ENCODE measurements at places on chromosomes 11 and 22.

DNA sequence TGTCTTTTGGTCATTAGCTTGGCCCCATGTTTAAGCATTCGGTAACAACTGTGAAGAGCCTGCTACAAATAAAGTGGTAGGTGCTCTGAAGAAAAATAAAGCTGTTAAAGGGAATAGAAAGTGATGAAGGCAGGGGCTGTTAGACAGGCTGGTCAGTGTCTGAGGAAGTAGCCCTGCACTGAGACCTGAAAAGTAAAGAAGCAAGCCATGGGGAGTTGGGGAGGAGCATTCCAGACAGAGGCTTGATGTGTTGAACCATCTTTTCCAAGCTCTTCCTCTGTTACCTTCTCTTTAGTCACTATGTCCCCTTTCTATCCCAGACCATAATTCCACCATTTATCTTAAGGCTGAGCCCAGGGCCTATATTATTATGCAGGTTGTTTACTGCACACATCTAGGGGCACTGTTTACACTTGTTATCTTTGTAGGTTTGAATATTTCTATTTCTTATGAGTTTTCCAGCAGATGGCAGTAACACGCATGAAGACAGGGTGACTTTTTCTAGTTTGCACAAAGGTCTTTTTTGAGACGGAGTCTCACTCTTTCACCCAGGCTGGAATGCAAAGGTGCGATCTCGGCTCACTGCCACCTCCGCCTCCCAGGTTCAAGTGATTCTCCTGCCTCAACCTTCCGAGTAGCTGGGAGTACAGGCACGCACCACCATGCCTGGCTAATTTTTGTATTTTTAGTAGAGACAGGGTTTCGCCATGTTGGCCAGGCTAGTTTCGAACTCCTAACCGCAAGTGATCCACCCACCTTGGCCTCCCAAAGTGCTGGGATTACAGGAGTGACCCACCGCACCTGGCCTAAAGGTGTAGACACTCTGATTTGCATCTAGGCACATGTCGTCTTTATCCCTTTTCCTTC, 23.0 kb downstream of the ZFTA start:
- ATAC-seq, result no peak

DNA sequence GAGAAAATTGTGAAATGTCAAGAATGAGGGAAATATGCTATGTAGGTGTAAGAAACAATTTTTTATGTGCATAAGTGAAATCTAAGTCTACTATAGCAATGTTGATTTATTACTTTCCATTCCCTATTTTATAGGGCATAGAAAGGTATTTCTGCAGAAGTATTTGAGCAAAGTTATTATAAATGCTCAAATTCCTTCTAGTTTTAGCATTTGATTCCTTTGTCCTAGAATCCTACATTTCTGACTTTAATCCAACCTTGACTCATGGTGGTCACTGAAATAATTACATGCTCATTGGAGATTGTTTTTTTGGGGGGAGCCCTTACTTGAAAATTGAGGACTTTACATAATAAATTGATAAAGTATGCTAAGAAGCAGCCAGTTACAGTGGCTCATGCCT, 716.6 kb upstream of the LUZP2 start:
- ATAC-seq, result no peak

DNA sequence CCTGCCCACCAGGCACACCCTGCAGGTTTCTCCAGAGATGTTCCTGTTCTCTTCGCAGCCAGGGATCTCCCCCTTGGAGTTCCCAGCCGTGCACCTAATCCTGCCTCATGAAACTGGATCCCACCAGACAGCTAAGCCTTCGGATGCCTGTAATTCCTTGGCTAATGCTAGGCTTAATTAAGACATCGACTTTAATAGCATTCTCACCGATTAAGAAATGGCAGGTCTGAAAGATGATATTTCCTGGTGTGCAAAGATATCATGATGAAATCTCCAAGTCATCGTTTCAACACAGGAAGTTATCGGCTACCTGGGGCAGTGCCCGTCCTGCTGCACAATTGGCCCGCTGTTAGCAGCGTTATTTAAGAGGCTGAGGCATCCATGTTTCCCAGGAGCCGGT, 41.5 kb upstream of the CCND1 start:
- ATAC-seq, result no peak

GRCh38 chr22:33851240-33851639, 69.0 kb downstream of the LARGE1 start:
- ATAC-seq, result no peak

DNA sequence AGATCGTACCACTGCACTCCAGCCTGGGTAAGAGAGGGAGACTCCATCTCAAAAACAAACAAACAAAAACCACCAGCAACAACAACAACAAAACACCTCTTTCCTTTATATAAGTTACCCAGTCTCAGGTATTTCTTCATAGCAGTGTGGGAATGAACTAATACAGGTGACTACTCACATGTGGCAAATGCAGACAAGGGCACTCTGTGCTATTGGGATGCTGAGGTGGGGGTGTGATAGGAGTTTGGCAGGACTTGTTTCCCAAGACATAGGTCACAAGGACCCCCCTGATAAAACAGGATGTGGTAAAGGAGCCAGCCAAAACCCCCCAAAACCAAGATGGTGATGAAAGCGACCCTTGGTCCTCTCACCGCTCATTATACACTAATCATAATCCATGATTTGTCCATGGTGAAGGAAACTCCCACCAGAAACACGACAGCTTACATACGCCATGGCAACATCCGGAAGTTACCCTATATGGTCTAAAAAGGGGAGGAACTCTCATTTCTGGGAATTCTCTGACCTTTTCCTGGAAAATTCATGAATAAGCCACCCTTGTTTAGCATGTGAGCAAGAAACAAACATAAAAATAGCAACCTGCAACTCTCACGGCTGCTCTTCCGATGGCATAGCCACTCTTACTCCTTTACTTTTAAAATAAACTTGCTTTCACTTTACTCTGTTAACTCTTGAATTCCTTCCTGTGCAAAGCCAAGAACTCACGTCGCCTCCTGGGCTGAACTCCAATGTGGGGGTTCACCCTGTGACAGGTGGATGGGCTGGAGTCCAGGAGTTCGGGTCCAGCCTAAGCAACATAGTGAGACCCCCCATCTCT, 18.8 kb upstream of the INCENP start:
- ATAC-seq, result peak; percentile 84

DNA sequence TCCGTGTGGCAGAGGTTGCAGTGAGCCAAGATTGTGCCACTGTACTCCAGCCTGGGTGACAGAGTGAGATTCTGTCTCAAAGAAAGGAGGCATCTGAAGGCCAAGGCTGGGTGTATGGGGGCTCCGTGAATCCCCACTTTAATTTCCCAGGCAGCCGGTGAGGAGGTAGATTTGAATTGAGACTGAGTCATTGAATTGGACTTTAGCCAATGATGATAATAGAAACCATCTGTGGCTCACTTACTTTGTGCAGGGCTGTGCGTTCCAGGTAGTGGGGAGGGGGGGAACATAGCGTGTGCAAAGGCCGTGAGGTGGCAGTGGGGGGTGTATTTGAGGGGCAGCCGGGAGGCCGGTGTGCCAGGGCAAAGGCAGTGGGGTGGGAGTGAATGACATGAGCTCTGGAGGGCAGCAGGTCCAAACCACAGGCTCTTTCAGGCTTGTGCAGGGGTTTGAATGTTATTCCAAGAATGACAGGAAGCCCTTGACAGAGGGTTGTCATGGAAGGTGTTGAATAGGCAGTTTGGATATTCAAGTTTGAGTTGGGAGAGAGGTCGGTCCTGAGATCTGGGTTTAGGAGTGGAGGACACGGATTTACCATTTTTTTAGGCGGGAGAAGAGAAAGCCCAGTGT, 6.1 kb downstream of the ARHGAP8 start:
- ATAC-seq, result no peak

- ATAC-seq, result no peak
Observed at GRCh38 chr11:27210531-27210930, 152.5 kb downstream of the CCDC34 start.

DNA sequence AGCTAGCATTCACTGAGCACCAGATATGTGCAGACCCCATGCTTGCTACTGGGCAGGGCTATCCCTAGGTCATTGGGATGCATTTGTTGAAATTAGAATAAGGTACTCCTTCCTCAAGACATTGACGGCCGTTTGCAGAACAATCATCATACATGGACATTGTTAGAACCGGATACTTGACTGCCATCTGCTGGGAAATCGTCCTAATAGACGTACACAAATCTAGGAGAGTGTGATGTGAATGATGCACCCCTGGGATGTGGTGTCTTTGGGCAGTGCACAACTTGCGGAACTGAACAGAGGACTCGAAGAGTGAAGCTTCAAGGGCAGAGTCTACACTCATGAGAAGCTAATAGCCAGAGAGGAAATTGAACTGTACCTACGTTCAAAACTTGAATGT, 35.9 kb downstream of the MYO18B start:
- ATAC-seq, result no peak

DNA sequence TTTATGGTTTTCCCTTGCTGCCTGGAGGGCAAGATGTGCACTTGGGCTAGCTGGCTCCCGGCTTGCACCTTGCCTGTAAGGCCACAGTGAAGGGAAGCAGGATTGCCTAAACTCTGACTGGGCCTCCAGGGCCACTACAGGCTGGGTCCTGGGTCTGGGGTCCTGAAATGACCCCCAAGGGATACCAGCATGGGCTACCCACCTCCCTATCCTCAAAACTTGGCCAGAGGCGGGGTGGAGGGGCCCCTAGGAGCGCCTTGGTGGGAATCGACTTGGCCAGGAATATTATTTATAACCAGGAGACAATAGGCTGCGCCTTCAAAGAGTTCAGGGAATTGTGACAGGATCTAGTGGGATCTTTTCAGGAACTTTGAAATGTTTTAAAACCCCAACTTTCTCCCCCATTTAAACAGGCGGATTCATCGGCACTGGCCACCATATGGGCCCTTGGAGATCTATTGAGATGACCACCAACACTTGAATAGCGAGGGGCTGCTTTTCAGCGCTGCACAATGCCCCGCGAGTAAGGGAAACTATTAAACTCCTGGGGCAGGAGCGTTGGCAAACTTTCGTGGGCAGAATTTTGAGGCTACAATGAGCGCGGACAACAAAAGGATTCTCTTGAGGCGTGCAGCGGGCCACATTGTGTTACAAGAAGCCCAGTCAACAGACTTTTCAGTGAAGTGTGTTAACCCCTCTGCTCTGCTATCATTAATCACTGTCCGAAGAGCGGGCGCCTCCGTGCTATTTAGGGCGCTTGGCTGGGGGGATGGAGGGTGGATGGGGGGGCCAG, 15.2 kb downstream of the PAX6 start:
- ATAC-seq, result no peak

GRCh38 chr11:76854709-76855108, 6.0 kb upstream of the ACER3 start:
- ATAC-seq, result no peak

GRCh38 chr22:50009765-50010675, 2.5 kb downstream of the IL17REL start:
- ATAC-seq, result no peak

DNA sequence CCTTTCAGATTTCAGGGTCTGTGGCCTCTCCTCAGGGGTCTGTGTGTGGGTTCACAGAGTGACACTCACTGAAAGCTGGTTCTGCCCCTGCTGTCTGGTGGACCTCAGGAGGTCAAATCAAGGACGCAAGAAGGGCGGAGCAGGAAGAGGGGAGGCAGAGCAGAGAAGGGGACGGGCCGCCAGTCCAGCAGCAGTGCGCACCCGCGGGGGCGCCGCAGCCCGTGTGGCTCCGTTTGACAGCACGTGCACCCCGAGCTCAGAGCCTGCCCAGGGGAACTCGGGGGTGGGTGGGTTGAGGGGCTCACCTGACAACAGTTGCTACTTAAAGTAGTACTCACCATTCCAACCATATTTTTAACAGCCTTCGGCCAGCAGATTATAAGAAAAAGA, 71.4 kb upstream of the PITPNB start:
- ATAC-seq, result no peak

DNA sequence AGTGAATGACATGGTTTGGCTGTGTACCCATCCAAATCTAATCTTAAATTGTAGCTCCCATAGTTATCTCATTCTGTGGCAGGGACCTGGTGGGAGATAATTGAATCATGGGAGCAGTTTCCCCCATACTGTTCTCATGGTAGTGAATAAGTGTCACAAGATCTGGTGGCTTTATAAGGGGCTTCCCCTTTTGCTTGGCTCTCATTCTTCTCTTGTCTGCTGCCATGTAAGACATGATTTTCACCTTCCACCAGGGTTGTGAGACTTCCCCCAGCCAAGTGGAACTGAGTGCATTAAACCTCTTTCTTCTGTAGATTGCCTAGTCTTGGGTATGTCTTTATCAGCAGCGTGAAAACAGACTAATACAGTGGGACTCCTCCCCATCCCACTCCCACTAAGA, 11.1 kb downstream of the OR5A2 start:
- ATAC-seq, result no peak

- no peak for ATAC-seq
Observed at GRCh38 chr11:66186470-66186869, 82.0 kb upstream of the RAB1B start.

DNA sequence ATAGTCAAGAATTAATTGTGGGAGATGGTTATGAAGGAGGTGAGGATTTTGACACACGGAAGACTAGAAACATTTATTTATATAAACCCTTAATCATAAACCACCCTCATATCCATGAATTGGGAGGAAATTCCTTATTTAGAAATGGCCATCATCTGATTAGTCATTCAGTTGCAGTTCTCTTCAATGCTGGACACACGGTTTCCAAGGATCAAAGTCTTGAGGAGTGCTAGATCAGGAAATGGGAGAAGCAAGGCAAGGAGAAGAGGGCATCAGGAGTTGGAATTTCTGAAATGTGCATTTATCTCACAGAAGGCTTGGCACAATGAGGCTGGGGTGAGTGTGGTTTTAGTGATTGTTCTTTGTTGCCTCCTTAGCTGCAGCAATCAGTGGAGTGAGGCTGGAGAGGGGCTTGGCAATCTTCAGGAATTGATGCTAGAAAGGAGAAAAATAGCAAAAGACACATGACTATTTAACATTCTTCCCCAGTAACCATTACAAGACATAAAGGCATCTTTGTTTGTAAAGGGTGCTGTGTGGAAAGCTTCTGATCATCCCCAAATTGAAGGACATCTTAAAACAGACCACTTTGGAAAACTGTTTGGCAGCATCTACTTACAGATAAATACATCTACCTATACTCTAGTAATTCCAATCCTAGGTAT, 21.6 kb upstream of the GDPD4 start:
- ATAC-seq, result no peak

DNA sequence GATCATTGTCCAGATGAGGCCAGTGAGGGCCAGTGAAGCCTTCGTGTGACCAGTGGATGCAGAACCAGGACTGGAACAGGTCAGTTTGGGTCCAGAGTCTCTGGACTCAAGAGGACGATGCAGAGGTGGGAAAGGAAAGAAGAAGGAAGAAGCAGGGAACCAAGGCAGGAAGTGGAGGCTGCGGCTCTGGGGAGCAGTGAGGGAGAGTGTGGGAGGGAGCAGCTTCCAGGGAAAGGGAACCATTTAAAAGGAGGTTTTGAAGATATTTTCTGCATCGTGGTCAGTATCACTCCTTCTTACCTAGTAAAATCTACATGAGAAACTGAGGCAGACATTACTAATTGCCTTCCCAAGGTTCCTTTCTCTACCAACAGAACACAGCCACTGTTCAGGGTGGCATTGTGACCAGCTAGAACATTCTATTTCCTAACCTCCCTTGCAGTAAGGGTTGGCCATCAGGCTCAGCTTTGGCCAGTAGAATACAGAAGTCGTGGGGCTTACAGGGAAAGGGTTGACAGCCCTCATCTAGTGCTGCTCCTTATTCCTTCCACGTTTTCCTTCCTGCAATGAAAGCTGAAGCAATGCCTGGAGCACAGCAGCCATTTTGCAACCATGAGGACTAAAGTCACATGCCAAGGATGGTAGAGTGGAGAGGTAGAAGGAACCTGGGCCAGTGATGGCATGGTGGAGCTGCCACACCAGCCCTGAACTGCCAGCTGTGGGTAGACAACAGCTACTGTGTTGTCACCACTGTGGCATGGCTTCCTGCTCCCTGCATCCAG, 29.1 kb upstream of the LINC01488 start:
- no peak for ATAC-seq

Data from activated T-helper 17 cell treated with anti-CD3 and anti-CD28 coated beads, Interleukin-2, amount 50 U/mL, for 72 hours (primary cell).